NCI-H1417 treated with DMSO at 0.1 percent for 48 hours (cell line): ENCODE measurements at places on chromosomes 5 and 9.

- DNase-seq: no peak
These were observed 81.5 kb downstream of the LMX1B start for GRCh38 chr9:126695186-126695585.

- no peak for DNase-seq
These were observed 45.6 kb downstream of the FOXI1 start for GRCh38 chr5:170151097-170151831.

GRCh38 chr5:169354921-169355320 is 54.0 kb upstream of the SLIT3 start:
- DNase-seq: no peak

DNA sequence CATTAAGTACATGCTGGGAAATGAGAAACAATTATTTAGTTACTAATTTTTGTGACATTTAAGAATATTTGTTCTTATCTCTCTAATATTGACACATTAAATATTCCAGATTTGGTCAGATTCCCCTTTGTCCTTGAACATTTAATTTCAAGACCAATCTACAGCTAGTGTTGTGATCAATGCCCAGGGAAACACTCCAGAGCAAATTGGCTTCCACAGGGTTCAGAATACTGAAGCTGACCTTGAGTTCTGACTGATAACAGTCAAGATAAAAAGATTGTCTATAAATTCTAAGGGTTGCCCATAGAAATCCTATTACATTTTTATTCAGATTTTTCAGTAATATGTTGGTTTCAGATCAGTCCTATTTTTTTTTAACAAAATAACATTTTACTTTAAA is 31.3 kb downstream of the ZFYVE16 start:
- DNase-seq: no peak

DNA sequence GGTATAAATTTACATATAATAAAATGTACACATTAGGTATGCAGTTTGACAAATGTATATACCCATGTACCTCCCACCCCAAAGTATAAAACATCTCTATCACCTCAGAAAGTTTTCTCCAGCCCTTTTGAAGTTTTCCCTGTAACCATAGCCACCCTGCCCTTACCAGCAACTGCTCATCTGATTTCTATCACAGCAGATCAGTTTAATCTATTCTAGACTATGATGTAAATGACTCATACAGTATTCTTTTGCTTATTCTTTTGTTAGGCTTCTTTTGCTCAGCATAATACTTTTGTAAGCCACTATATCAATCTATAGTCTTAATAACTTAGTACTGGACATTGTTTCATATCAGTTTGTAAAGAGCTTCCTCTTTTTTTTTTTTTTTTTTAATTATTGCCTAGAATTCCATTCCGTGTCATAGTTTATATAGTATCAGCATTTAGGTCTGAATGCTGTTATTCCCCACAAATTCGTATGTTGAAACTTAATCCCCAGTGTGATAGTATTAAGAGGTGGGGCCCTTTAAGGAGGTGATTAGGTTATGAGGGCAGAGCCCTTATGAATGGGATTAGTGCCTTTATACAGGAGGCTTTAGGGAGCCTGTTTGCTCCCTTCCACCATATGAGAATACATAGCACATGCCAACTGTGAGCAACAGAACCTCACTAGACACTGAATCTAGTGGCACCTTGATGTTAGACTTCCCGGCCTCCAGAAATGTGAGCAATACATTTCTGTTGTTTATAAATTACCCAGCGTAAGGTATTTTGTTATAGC is 20.3 kb downstream of the MELK start:
- no peak for DNase-seq

- no peak for DNase-seq
These were observed 44.8 kb downstream of the CTSL start for GRCh38 chr9:87770616-87771315.

- DNase-seq: no peak
These were observed 20.5 kb downstream of the MRPL36 start for GRCh38 chr5:1779021-1779680.

GRCh38 chr5:116699332-116699731 is 124.7 kb upstream of the SEMA6A start:
- DNase-seq: no peak

DNA sequence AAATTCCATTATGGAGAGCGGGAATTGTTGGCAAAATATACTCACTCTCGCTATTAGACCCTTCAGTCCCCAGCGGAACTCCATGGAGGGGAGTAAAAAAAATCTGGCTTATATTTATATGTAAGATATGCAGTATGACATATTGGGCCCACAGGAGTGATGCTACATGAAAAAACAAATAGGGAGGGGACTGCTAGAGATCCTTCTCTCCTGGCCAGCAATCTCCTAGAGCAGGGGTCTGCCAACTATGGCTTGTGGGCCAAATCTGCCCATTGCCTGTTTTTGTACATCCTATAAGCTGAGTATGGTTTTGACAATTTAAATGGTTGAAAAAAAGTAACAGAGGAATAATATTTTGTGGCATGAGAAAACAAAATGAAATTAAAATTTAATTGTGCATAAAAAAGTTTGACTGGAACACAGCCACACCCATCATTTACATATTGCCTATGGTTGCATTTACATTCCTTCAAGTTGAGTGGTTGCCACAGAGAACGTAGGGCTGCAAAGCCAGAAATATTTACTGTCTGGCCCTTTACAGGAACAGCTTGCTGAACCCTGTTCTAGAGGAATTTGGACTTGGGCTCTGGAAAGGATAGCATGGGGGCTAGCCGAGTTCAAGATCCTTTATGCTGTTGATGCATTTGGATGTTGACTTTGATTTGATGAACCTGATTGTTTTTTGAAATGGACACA is 197.3 kb upstream of the CLINT1 start:
- no peak for DNase-seq

GRCh38 chr5:65861830-65862241 is 64.5 kb upstream of the ERBIN start:
- no peak for DNase-seq

DNA sequence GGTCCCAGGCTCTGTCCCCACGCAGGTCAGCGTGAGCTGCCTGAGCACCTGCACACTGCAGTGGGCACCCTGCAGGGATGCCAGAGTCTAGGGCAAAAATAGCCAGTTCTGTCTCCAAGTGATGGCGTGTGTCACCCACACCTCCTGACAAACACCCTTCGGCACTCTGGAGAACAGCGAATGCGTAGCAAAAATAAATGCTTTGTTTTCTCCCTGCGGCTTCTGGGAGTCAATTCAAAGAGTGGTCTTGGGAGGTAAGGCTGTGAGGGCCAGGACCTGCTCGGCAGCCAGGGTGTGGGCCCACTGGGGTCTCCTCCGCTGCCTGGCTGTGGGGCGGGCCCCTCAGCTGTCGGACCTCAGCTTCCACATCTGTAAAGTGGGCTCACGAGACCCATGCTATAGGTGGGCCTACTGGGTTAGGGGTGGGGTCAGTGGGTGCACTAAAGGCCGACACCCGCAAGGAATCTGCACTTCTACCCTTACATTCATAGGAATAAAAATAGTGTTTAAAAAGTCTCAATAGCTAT is 37.4 kb downstream of the RASGEF1C start:
- DNase-seq: no peak

DNA sequence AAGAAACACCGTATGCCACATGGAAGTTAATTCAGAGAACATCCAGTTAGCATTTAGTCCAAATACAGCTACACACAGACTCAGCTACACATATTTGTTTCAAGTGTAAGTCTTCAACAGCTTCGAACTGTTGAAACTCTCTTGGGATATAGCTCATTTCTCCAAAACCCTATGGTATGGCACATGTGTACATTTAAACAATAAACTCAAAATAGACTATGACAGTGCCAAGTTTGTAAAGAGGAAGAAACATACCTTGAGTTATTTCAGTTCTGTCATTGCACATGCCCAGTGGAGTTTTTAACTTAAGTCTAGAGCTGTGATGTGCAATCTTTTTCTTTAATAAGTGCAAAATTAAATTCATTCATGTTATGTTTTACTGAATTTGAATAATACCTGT is 155.1 kb upstream of the RAI14 start:
- DNase-seq: no peak

DNA sequence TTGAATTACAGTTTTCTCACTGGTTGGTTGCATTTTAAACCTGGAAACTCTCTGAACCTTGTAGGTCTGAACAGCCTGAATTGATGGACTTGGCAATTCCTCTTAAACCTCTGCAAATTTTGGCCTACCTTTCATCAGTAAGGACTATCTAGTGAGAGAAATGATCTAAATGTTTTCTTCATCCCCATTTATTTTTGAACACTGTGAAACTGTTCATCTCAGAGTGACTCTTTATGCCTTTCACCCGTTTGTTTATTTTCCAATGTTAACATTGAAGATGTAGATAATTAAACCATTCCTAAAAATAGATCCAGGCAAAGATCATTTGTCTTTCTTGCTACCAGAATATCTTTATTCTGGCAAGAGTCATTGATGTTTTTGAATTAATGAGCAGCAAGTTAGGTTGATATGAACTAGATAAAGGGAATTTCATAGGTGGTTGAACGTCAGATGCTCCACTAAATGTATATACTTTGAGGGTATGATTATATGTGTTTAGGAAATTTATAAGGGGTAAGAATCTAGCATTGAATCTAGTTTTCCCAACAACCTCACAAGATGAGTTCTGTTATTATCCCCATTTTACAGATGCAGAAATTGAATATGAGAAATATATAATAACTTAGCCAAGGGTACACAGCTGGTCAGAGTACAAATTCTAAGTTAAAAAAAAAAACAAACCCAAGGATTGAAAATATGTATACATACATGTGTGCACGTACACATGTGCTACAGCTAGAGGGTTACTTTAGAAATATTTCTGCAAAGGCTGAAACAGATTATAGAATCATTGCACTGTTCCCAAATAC is 3.4 kb downstream of the CPEB4 start:
- no peak for DNase-seq

- DNase-seq: no peak
These were observed 8.7 kb downstream of the SHROOM1 start for GRCh38 chr5:132821791-132822190.

DNA sequence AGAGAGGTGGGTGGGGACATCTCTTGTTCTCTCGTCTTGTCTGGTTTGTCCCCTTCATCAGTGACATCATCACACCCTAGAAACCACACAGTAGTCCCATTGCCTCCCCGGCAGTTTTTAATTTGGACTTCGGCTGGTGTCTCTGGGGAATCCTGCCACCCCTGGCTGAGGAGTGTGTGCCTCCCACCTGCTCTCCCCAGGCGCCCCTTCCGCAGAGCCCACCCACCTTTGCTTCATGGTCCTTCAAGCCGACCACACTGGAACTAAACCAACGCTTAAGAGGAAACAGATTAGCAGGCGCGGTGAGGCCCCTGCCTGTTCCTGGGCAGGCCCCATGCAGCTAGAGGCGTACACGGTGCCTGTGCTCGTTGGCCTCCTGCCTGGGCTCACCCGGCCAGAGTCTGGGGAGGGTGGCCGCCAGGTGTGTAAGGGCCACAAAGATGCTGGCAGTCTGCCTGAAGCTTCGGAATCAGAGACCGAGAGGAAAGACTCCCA is 107.6 kb upstream of the SPRY4 start:
- DNase-seq: no peak

DNA sequence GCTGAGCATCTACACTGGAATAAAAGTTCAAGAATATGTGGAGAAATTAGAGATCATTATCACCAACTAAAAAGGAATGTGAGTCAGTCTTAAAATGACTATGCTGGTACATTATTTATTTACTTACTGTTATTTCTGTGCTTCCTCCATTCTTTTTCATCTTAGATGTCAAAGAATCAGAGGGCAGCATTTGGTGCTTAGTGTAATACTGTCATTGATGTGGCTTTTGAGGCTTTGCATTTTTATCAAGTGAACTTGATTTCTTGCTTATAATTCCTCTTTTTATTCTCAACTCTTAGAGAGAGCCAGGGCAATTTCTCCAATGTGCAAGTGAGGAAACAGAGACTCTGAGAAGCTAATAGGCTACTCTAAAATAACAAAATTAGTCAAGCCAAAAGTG is 163.7 kb upstream of the TRPC7 start:
- DNase-seq: no peak

GRCh38 chr5:9245071-9245470 is 300.8 kb downstream of the SEMA5A start:
- no peak for DNase-seq

- DNase-seq: no peak
These were observed 798 bp downstream of the PITX1 start for GRCh38 chr5:135032999-135033861.

DNA sequence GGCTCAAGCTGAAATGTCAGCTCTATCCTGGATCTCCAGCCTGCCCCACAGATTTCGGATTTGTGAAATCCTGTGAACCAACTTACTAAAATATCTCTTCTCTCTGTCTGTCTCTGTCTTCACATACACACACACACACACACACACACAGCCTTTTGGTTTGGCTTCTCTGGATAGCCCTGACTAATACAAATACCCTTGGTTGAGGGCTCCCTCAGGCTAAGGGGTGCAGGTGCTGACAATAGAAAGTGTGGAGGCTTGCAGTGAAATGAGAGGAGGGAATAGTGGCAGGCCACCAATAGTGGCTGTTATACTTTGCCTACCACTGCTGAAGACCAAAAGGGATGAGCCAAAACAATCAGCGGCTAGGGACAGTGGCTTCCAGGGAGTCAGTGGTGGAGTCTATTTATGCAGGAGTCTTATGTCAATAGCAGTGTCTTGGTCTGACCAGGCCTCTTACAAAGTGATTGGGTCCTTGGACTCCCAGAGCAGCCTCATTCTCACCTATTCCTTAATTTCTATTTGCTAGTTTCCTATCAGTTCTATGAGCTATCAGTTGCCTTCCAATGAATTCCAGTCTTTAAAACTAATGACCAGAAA is 93.2 kb upstream of the GAS1 start:
- no peak for DNase-seq

DNA sequence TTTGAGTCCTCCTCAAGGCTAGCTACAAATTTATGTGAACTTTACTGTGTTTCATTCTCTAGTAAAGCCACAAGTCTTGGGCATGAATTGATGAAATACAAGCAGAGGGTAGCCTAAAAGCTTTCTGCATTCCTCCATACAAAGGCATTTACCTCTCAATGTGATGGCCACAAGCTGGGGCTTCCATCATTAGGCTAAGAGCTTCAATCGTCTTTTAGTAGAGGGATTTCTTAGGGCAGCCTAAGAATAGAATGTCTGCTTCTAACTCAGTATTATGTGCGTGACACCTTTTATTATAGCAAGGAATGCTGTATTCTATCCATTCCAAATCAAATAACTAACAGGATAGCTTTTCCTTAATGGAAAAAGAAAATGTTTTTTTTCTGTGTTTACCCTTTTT is 3.7 kb downstream of the PLAC8L1 start:
- no peak for DNase-seq
